ENCODE measurements at places on chromosomes 12 and 14. TPM values are rescaled to one million over a fixed set of nuclear protein-coding genes. Genes with fewer than 3 reads are reported as not detected.

The C3AR1 gene
- total RNA-seq = 2.0 TPM

The RBM25 gene
- 108 TPM for total RNA-seq

The IRAK3 gene
- 12.0 TPM for total RNA-seq

The TAS2R7 gene
- total RNA-seq = not detected

The RND1 gene
- total RNA-seq = 2.3 TPM

The ACSM4 gene
- not detected for total RNA-seq

The KRT6C gene
- total RNA-seq = not detected

The NTS gene
- 1.8 TPM for total RNA-seq

The ABCC9 gene
- total RNA-seq = 44.8 TPM

The TAS2R8 gene
- not detected for total RNA-seq

The CACNA1C gene
- 16.3 TPM for total RNA-seq

The SOAT2 gene
- 0.44 TPM for total RNA-seq

The NFE2 gene
- 3.7 TPM for total RNA-seq

The RPAP3 gene
- total RNA-seq = 29.0 TPM

The KRT79 gene
- total RNA-seq = 0.66 TPM

The GLT8D2 gene
- total RNA-seq = 57.2 TPM

All from camera-type eye (tissue), 1 donor.